ENCODE measurements at places on chromosomes 16 and 17.

GRCh38 chr16:68105611-68106010 lies 20.4 kb downstream of the NFATC3 start:
- DNase-seq, result no peak

DNA sequence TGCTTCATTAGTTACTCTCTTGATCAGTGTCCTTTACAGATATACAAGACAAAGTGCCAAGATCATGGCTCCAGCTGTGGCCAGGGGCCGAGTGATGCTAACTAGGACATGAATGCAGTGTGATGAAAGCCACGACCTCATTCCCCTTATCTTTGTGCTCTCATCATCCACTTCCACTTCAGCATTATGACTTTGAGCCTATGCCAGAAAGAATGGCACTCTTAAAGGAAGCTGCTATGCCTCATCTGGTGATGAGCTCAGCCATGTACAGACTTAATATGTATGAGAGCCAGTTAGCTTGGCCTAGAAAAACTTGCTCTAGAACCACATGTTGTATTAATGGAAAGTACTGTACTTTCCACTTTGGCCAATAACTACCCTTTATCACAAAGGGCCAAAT lies 179.1 kb downstream of the TOX3 start:
- no peak for DNase-seq

DNA sequence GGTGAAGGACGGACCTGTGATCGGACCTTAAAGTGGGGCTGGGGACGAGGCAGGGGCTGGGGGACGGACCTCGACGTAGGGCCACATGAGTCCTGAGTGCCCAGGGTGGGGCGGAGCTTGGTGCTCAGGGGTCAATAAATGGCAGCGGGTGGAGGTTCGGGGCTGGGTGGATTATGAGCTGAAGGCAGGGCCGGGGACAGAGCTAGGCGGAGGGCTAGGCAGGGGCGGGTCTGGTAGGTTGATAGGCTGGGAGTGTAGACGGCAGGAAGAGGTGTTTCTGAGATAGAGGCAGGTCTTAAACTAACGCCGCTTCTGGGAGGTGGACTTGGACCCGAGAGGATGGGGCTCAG lies 733 bp downstream of the CHRNB1 start:
- DNase-seq, result no peak

- DNase-seq, result no peak
Observed at GRCh38 chr16:25260416-25260815, 2.8 kb upstream of the ZKSCAN2 start.

DNA sequence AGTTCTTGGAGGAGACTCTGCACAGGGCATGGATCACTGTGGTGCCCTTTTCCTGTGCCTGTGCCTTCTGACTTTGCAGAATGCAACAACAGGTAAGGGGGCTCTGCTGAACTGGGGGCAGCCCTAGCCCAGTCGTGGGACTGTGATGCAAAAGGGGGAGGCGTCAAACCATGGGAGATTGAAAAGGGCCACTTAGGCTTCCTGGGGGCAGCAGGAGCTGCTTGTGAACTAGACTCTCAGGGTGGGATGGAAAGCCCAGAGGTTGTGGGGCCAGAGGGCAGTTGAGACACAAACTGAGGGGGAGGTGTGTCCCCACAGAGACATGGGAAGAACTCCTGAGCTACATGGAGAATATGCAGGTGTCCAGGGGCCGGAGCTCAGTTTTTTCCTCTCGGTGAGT lies 19.6 kb downstream of the ADGRG5 start:
- DNase-seq, result no peak

GRCh38 chr17:61429274-61429673 lies 22.9 kb upstream of the TBX4 start:
- no peak for DNase-seq

- no peak for DNase-seq
Observed at GRCh38 chr16:5017678-5017969, 16.1 kb downstream of the NAGPA start.

- no peak for DNase-seq
Observed at GRCh38 chr17:31400481-31400950, 9.0 kb downstream of the RAB11FIP4 start.

DNA sequence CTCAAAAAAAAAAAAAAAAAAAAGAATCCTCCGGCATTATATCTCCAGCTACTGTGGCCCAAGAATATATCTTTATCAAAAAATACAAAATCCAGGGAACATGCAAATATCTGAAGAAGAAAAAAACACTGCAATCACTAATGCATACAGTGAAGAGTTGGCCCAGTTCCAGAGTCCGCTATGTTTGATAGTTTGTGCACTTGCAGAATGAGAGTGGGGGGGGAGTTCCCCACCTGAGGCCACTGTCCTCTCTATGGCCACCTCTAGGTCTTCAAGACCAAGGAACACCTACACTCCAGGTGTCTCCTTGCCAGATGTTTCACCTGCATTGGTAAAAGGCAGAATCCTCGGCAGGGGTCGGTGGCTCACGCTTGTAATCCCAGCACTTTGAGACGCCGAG lies 4.0 kb downstream of the ZNF785 start:
- DNase-seq, result no peak

DNA sequence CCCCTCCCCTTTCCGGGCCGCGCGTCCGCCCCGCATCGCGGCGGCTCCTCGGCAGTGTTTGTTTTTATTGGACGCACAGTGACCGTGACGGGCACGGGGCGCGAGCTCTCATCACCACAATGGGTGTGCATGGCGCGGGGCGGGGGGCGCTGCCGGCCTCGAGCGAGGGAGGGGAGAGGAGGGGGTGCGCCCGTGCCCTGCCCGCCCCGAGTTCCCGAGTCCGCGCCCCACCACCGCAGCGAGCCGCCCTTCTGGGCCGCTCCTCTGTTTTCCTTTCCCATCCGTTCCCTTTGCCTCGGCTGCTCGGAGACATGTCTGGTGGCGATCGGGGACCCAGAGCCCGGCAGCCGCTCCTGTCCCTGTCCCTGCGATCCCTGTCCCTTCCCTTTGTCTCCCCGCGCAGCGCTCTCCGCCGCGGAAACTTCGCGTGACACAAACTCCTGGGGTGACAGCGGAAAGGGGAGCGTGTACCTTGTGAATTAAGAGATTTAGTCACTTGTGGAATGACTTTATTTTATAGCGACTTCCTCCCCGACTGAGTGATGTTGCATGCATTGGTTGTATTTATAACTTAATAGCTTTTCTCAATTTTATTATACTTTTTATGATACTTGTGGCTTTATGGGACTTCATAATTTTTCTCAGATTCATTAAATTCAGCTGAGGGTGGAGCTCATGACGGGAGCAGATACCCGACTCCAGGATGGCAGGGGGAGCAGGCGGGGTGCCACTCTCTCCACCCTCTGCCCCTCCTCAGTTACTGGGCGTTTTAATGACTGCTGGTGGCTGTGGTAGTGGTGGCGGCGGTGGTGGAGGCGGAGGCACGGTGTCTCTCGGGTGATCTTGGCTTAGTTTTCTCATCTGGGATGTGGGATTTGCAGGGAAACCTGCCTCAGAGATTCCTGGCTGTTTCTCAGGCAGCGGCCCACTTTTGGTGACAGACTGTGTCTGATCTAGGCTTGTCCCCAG lies 40.8 kb downstream of the MRM1 start:
- no peak for DNase-seq

DNA sequence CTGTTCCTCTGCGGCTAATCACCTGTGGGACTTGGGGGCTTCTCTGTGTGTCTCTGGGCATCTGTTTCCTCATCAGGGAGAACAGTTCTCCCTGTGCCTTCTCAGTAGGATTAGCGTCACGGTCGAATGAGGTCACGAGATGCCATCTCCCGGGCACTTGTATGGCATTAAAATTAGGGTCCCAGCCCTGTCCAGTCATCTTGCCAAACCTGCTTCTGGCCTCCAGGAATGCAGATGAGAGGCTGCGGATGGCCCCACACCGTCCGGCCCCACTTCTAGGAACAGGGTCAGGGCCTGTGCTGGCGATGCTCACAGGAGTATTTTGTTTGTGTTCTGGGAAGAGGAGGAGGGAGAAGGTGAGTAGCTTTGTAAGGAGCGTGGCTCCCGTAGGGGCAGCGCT lies 58.5 kb downstream of the OR1D5 start:
- no peak for DNase-seq

DNA sequence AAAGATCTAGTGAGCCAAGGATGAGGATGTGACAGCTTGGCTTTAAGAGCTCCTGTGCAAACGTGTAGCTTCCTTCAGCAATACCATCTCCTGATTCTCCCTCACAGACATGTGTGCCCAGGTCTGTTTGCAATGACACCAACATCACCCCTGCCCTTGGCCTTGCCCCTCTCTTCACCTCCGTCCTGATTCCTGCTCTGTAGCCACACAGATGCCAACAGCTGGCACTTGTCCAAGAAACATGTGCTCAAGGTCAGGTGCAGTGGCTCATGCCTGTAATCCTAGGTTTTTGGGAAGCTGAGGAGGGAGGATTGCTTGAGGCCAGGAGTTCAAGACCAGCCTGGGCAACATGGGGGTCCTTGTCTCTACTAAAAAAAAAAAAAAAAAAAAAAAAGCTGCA lies 103.8 kb upstream of the CRHR1 start:
- DNase-seq, result no peak

- DNase-seq, result no peak
Observed at GRCh38 chr17:68878226-68878885, 76.8 kb downstream of the ABCA8 start.

DNA sequence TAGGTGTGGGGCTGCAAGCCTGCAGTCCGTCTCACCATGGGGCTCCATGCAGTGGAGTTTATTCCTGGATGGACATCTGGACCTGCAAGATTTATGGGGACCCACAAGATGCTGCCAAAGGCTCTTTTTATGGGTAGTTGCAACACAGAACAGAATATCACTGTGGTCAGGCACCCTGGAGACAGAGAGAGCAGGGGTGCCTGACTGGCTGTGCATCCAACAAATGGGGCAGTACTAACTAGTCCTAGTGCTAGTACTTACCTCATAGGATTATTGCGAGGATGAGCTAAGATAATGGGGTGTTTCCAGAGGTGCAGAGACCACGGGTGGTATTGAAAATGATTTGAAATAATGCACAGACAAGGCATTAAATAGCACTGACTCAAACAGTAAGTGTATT lies 42.4 kb upstream of the MMP2 start:
- no peak for DNase-seq

- no peak for DNase-seq
Observed at GRCh38 chr17:55524440-55525220, 13.4 kb upstream of the SMIM36 start.

DNA sequence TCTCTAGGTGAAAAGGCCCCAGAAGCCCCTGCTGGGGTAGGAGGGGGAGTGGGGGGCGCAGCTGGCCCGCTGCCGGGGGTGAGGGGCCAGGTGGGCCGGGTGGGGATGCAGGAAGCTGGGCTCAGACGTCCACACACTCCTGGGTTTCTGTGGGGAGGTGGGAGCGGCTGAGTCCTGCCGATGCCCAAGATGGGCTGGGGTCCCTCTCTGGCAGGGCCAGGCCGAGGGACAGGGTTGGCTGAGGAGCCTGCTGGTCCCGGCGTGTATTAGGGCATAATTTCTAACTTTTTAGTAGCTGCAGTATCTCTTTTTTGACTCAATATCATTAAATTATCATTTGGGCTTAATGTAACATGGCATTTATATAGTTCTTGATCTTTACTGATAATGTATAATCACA lies 121.4 kb upstream of the CORO6 start:
- no peak for DNase-seq

GRCh38 chr17:58913971-58914769 lies 158.5 kb downstream of the PPM1E start:
- no peak for DNase-seq

DNA sequence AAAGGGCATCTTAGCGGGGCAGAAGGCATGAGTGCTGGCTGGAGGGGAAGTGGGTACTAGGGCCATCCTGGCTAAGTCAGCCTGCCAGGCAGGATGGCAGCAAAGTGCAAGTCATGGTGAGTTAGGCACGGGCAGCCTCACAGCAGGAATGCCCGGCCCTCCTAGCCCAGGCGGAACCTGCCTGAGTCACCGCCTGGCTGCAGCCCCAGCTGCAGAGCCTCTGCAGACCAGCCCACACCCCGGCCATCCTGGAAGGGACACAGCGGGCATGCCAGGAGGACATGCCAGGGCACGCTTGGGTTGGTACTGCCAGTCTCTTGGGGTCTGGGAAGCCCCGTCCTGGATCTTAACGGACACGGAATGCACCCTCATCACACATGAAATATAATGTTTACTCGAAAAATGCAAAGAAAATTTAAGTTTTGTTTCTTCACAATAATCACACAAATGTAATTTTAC lies 5.0 kb upstream of the ALDH3A1 start:
- DNase-seq, result no peak

DNA sequence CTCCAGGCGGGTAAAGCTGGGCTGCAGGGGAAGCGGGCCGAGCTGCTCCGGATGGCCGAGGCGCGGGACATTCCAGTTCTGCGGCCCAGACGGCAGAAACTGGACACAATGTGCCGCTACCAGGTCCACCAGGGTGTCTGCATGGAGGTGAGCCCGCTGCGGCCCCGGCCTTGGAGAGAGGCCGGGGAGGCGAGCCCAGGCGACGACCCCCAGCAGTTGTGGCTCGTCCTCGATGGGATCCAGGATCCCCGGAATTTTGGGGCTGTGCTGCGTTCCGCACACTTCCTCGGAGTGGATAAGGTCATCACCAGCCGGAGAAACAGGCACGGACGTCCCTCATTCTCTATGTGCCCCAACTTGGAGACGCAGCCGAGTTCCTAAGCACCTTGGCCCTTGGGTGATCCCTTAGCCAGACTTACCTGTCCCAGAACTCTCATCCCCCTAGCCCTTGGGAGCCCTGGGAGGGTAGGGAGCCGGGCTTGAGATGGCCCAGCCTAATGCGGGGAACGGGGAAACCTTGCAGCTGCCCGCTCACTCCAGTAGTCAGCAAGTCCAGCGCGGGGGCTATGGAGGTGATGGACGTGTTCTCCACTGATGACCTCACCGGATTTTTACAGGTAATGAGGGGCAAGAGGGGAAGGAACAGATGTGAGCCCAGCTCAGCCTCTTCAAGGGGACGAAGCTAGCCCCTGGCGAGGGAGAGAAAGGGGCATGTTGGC lies 806 bp downstream of the MRM1 start:
- DNase-seq, result no peak

GRCh38 chr16:46894036-46894672 lies 10.0 kb downstream of the GPT2 start:
- DNase-seq, result no peak

GRCh38 chr17:36723459-36724025 lies 122.2 kb downstream of the MRM1 start:
- no peak for DNase-seq

DNA sequence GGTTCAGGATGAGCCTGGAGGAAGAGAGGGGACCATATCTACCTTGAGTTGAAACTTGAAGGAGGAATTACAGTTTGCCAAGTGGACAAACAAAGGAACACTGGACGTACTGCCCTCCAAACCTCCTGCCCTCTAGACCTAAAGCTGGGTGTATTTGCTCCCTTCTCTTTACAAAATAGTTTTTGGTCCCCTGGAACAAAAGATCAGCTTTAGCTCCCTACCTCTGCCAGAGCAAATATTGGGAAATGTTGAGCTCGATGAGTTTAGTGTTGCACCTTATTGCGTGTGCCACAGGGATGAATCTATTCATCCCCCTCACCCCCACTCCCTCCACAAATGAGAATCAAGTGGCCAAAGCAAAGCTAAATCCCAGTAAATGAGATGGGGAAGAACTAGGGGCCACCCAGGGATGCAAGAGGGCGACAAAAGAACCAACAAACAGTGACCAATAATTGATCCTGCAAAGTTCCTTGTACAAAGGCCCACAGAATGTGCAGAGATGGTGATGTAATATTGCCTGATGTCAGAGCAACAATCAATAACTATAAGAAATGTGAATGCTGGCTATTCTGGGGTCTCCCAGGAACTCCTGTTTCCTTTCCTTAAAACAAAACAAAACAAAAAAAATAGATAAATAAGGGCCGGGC lies 17.2 kb upstream of the TAT start:
- no peak for DNase-seq
